ENCODE measurements at places on chromosomes 3 and 15.
A peak's percentile ranks its signal among the peaks of the same experiment; 100 is the strongest.

DNA sequence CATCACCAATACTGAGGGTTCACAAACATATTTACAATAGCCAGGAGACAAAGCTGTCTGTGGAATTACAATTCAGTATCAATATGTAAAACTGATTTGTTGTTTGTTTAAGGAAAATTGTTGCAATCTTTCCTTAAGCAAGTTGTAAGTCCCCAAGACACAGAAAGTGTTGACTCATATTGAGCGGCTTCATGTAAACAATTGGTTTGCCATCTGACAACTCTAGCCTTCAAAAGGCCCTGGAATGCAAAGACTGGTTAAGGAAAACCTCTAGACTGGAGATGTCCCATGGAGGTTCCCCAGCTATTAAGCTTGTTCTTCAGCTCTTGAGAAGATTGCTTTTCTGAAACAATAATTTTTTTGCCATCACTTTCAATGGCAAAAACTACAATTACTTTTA, 283.7 kb upstream of the PROK2 start:
- DNase-seq: no peak

DNA sequence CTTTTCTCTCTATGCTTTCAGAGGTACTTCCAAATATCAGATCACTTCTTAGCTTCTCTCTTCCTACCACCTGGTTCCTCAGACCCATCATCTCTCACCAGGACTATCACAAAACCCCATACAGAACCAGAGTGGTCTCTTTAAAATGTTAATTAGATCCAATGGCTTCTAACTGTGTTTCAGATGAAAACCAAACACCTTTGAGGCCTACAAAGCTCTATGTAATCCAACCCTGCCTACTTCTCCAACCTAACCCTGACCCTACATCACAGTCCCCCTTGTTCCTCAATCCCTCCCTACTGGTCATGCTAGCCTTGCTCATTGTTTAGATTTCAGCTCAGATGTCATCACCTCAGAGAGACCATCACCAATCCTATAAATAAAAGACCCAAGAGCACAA, 34.8 kb downstream of the SUMF1 start:
- DNase-seq: no peak

DNA sequence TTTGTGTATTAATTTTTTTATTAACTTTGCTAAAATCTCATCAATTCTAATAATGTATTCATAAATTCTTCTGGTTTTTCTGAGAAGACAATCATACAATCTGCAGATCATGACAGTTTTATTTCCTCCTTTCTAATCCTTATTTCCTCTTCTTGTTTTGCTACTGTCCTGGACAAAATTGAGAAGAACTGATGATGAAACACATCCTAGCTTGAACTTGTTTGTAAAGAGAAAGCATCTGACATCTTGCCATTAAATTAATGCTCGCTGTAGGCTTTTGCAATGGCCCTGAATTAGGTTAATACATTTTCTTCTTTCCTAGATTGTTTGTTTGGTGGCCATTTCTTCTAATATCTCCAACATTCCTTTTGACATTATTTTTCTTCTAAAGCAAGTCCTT, 110.9 kb upstream of the TPM1 start:
- no peak for DNase-seq

- DNase-seq: no peak
These were observed 10.0 kb downstream of the UBR1 start for GRCh38 chr15:43095708-43096347.

DNA sequence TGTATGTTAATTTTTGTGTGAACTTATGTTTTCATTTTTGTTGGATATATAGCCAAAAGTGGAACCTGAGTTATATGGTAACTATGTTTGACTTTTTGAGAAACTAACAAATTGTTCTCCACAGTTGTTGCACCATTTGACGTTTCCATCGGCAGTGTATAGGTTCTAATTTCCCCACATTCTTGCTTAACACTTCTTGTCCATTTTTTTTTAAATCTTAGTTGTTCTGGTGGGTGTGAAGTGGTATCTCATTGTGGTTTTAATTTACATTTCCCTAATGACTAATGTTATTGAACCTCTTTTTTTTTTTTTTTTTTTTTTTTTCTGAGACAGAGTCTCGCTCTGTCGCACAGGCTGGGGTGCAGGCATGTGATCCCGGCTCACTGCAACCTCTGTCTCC, 8.0 kb downstream of the NISCH start:
- no peak for DNase-seq

GRCh38 chr3:7977245-7978086, 524.2 kb upstream of the LMCD1 start:
- DNase-seq: no peak

- DNase-seq: no peak
These were observed 2.2 kb upstream of the ISG20 start for GRCh38 chr15:88636654-88637053.

GRCh38 chr3:153161714-153162512, at the start of gene RAP2B:
RAP2B (plus strand) TSS chr3:153162226; CDS start chr3:153162694, 468 bp downstream.
- DNase-seq: peak; percentile 92

GRCh38 chr3:16866571-16866970, 18.2 kb upstream of the PLCL2 start:
- DNase-seq: peak; percentile 32

DNA sequence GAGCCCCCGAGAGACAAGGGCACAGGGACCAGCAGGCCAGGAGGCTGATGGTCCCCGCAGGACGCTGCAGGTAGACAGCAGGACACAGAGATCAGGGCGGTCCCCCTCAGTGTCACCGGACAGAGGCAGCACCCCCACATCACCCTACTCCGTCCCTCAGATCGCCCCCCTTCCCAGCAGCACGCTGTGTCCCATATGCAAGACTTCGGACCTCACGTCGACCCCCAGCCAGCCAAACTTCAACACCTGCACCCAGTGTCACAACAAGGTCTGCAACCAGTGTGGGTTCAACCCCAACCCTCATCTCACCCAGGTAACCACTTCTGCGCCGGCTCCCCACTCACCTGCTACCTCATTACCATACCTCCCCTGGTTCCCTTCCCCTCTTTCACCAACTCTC, 49.1 kb upstream of the APEH start:
- DNase-seq: no peak

- DNase-seq: no peak
These were observed 112.9 kb downstream of the CORO2B start for GRCh38 chr15:68691705-68692104.

GRCh38 chr3:46276497-46277099, 34.3 kb downstream of the CCR3 start:
- DNase-seq: peak; percentile 82

DNA sequence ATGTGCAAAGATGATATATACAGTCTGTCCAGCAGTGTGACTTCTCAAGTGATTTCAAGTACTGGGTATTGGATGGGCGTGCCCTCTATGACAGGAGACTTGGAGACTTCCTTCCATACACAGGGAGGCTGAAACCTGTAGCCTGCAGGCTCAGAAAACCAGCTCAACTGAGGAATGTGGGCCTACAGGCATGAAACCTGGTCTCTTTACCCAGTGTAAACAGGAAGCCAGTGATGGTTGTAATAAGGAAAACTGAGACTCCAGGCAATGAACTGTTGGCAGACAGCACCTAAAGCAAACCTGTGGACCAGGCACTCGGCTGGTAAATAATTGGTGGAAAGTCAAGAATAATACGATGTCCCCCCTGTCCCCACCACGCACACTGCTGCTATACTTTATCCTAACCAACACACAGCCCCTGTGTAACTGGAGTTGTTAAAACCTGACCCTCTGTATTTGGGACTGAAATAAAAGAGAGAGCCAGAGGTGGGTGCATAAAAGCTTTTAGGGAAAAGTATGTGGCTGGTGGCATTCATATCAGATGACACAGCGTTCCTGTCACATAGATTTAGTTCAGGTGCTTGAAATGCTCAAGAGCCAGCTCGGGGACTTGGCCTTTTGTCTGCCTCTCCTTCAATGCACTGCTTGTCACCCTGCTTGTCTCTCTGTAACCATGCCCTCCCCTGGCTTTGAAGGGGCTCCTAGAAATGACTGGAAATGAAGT, 144.7 kb downstream of the TPRG1 start:
- no peak for DNase-seq

All from CD4-positive, alpha-beta T cell treated with Interleukin-4 for 1 hour (primary cell).